Femur (tissue), 1 donor: ENCODE measurements at places on chromosomes 5 and 9.
A peak's percentile ranks its signal among the peaks of the same experiment; 100 is the strongest.

GRCh38 chr5:131952301-131952857 lies 6.9 kb upstream of the MEIKIN start:
- DNase-seq = no peak

DNA sequence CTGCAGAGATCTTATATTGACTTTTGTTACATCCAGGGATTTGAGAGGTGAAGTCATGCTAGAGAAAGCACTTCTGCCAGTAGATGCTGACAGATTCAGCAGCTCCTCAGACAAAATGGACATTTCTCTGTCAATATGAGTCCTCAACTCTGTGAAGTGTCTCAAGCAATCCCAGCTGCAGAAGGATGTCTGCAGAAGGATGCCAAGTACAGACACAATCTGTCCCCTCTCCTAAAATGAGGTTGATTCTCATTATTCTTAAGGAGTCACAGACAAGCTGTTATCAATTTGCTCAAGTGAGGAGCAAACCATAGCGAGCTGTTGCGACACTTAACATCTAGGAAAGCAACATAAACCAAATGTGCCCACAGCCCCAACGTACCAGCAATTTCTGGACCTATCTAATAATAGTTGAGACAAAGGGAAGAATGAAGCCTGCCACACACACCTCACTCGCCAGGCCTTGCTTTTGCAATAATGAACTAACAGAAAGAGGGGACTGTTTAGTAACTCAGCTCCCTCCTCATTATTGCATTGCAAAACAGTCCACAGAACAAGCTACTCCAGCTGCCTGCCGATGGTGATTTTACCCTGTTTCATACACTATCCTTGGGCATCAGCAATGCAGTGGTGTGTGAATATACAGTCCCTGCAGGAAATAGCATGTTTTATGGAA lies 364.2 kb upstream of the PDE4D start:
- no peak for DNase-seq

DNA sequence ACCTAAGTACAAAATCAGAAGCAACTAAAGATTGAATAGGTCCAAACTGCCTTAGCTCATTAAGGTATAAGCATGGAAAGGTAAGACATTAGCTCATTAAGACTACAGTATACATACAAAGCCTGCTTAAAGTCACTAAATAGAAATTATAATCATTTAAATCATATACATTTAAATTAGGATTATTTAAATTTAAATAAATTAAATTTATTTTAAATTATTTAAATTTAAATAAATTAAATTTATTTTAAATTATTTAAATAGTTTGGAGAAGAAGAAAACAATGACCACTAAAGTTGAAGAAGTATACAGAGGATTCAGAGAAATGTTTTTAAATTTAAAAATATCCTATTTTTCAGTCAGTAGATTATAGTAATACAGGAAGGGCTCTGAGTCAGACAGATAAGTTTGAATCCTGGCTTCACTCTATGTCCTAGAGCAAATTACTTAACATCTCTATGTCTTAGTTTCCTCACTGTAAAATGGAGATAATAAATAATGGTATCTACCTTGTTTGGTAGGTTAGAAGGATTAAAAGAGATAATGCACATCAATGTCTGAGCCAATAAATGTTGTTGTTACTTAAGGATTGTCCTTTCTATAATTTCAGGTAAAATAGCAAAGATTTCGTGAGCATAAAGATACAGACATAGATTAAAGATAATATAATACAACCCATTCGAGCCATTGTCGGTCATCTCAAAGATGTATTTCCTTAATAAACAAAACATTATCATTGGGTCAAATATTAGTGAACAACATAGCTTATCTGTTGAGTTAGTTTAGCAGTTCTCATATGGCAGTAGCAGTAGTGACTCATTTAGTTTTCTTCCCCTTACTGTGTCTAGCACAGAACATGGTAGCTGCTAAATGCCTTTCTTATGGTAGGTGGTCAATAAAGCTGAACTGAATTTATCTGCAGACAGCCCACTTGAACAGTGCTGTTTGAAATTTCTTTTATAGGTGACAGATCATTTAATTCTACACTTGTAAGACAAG lies 100.6 kb downstream of the KIAA0825 start:
- no peak for DNase-seq

DNA sequence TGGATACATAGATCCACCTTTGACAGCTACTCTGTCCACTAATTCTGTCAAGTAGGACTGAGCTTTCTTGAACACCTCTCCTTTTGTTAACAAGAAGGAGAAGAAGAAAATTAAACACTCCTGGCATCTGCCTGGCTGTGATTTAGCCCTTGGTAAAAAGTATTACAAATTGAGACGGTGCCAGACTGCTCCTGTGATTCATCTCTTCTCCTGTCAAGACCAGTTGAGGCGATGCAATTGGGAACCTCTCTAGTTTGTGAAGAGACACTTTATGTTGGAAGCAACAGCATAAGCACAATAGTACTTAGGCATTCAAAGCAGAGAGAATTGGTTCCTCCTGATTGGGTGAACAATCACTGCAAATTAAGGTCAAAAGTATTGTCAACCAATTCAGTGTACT lies 72.7 kb downstream of the GHR start:
- DNase-seq = no peak

GRCh38 chr5:87389296-87390034 lies 23.3 kb downstream of the CCNH start:
- no peak for DNase-seq

GRCh38 chr5:32369542-32370155 lies 56.9 kb upstream of the MTMR12 start:
- no peak for DNase-seq

DNA sequence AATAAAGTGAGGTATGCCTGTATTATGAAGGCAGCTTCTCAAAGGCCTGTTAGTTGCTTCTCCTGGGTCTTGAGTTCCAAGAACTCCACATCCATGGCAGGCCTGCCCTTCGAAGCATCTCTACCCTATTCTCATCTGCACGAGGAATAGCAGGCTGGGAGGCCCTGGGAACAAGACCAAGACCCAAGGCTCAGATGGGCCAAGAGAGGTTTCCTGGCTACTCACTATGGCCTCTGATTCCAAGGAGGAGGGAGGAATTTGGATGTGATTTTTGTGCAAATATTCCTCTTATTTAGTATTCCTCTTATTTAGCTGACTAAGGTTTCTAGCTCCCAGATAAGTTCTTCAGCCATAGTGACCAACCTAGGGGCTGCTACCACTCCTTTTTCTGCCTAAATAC lies 151.3 kb downstream of the SAXO1 start:
- DNase-seq = no peak

DNA sequence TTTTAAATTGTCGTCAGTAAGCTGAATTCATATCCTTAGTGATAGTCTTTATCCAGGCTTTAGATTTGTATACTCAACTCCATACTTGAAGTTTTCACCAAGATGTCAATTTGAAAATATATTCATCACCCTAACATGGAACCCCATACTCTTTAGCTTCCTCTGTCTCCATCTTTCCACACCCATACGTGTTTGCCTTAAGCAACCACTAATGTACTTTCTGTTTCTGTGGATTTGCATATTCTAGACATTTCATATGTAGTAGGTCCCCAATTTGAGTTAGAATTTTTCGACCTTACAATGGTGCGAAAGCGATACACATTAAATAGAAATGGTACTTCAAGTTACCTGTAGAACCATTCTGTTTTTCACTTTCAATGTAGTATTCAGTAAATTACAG lies 65.2 kb downstream of the NSD1 start:
- no peak for DNase-seq

GRCh38 chr5:42887575-42887974 lies 75.9 kb upstream of the SELENOP start:
- DNase-seq = no peak

GRCh38 chr5:150000990-150001659 lies 586 bp downstream of the HMGXB3 start:
- peak; percentile 56 for DNase-seq

GRCh38 chr5:118646917-118647316 lies 341.4 kb downstream of the DTWD2 start:
- no peak for DNase-seq

DNA sequence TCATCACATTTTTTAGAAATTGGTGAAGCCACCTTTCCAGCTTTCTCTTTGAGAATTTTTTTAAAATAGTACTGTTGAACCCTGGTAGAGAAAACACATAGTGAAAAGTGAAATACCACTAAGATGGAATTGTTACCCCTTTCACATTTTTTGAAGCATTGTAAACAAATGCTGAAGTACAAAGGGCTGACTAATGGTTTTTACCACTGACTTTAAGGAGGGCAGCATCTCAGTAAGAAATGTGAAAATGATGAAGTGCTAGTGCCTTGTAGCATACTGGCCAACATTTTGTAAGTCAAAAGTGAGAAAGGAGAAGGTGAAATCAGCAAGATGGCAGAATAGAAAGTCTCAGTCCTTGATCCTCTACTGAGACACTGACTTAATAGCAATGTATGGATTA lies 320.6 kb downstream of the PJA2 start:
- DNase-seq = no peak
